KBM-7 (cell line): ENCODE measurements at places on chromosomes 11 and 22.

DNA sequence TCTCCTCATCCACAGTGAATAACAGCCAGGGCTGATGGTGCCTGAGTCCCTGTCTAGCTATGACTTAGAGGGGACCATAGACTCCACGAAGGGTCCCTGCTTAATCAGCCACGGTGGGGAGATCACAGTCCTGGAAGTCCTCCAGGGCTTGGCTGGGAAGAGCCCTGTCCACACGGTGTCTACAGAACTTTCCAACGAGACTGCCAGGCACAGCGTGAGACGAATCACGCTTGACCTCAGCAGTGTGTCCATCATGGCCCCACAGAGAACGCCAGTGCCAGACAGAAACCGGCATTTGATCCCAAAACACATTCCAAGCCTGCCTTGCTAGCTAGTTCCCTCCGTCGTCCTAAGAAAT lies 143.4 kb downstream of the CRYBB2 start:
- no peak for DNase-seq

DNA sequence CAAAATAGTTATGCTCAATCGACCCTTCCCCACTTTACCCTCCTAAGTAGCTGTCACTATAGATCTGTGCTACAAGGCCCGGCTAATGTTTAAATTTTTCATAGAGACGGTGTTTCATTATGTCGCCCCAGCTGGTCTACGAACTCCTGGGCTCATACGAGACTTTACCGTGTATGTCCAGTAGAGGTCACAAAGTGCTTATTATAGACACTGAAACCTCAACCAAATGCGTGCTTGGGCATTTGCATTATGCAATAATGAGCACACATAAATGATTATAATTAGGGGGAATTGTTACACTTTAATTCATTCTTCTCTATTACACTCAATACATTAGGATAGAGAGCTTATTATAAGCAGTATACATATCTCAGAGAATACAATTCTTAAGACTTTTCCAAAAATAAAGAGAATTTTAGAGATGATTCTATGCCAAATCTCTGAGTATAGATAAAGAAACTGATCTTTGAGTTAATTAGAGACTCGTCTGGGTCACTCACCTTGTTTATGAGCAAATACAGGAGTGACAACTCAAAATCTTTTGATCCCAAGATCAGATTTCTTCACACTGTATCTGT lies 12.5 kb upstream of the MRPL16 start:
- peak; percentile 78 for DNase-seq

- DNase-seq: peak; percentile 57
Measured at GRCh38 chr11:60263402-60263801, 17.1 kb upstream of the MS4A4A start.

DNA sequence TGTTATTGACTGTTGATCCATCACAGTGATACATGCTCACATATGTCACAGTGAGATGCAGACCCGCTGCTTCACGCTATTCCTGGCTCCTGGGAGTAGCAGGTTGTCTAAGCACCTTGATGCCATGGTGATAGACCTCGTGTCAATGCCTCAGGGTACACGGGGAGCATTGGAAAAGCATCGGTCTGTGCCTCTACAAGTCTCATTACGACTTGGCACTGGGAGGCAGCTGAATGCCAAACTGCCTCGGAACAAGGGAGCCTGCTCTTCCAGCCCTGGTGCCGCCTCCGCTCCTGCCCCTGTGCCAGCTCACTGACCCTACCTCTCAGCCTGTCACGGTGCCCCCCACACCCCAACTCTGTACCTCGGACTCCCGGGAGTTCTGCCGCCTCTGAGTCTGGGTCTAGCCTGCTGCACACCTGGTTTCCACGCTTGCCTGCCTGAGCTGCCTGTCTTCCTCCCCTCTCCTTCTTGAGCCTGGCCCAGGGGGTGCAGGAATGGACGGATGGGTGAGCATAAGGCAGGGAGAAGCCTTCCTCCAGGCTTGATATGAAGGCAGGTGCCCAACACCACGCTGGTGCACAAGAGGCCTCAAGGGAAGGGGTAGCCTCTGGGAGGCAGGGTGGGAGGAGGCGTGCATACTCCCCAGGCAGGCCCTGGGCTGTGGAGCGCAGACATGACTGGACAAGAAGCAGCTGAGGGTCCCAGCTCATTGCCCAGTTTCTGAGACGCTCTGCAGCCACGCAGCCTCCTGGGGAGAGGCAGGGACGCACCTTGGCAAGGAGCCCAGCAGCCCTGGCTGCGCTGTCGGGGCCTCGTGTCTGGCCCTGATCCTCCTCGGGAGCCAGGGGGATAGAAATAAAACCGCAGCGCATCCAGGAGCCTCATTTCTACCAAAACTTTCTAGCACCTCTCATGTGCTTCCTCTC lies 1.8 kb upstream of the NFAM1 start:
- DNase-seq: no peak

- no peak for DNase-seq
Measured at GRCh38 chr11:58334708-58335107, 24.2 kb downstream of the OR5B17 start.

GRCh38 chr11:92787638-92788037 lies 181.8 kb upstream of the MTNR1B start:
- no peak for DNase-seq

DNA sequence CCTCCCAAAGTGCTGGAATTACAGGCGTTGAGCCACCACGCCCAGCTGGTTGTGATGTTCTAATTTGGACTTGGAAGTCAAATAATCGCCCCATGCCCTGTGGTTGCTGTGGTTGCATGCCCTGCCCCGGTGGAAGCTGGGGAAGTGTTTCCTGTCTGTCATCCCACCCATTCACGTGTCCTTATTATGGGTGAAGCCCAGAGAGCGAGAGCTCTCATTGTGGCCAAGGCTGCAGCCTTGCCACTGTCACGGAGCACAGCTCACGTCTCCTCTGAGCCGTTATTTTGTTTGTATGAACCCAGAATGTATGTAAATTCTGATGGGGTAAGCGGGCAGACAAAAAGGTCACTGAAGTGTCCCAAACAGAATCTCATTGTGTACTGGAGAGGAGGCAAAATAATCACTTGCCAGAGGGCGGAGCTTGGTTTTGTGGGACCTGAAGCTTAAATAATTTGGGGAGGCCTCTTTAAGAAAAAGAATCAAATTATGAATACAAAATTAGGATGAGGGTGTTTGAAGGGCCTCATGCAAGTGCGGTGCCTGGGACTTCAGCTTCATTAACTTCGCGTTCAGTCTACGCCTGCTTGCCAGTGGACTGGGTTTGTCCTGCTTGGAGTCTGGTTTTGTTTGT lies 25.8 kb upstream of the TREH start:
- peak; percentile 87 for DNase-seq

- no peak for DNase-seq
Measured at GRCh38 chr22:20563466-20563906, 56.1 kb downstream of the MED15 start.

GRCh38 chr11:10412266-10412665 lies 42.8 kb upstream of the AMPD3 start:
- DNase-seq: no peak

- no peak for DNase-seq
Measured at GRCh38 chr11:72704028-72704782, 30.0 kb upstream of the PDE2A start.

DNA sequence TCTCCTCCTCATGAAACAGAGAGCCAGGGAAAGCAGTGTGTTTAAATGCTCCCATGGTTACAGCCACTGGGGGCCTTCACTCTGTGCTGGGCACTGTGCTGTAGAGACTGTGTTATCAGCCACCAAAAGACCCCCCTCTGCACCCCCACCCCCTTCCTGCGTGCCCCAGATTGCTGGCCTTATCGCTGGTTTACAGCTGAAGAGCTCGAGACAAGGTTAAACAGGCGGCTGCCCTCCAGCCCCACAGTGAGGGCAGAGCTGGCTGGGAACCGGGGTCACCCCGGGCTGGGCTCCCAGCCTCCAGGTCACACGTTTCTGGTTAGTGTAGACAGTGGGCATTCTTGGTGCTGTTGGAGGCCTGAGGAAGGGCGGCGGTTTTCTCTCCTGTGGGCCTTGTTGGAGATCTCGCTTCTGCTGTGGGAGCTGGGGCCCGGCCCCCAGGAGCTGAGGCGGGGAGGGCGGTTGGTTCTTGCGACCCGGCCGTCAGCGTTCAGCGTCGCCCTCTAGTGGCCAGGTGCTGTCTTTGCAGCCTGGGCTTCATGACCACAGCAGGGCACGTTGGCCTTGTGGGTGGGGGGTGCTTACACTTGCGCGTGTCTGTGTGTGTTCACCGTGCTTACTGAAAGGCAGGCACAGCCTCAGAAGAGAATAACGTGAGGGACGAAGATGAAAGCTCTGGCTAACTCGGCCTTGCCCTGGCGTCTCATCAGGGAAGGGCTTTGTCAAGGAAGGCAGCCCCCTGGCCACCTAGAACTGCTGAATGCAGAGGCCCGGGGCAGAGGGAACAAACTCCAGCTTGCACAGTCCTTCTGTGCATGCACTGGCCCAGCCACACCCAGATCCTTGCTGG lies 40.8 kb downstream of the TBC1D22A start:
- peak; percentile 64 for DNase-seq

- DNase-seq: no peak
Measured at GRCh38 chr11:110984147-110984546, 261.4 kb upstream of the POU2AF2 start.

- no peak for DNase-seq
Measured at GRCh38 chr11:88544656-88545280, 207.2 kb upstream of the CTSC start.

DNA sequence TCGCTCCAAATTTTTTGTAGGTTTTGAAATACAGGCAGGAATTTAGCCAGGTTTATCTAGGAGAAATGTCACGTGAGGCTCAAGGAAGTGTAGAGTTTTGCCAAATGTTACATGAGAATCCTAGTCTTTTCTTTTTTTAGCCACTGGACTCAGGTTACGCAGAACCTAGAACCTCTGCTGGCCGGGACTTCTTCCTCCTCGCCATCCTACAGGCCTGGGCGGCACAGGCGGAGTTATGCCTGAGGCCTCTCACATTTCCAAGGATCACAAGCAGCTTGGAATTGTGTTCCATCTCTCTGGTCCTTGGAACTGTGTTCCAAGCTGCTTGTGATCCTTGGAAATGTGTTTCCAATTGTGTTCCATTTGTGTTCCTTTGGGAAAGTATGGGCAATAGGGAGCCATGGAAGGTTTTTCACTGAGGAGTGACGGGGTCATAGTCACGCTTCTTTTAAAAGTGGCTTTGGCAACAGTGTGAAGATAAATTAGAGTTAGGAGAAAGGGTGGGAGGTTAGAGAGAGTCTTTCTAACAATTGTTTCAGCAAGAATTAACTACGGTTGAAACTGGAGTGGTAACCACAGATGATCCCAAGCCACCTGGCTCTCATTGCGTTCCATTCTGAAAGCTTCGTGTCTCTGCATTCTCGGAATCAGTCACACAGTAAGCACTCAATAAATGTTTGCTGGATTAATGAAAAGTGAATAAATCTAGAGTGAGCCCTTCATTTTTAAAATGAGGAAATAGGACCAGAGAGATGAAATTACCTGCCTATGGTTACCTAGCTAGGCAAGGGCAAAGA lies 12.5 kb upstream of the POU2AF1 start:
- DNase-seq: no peak

GRCh38 chr11:57885298-57886050 lies 123.9 kb downstream of the CTNND1 start:
- peak; percentile 22 for DNase-seq

GRCh38 chr11:16287630-16288280 lies 68.6 kb downstream of the SOX6 start:
- no peak for DNase-seq

GRCh38 chr11:33835143-33835878 lies 56.6 kb downstream of the LMO2 start:
- peak; percentile 57 for DNase-seq
